Fibroblast of skin of right biceps (primary cell): ENCODE measurements at places on chromosomes 7 and 10.

DNA sequence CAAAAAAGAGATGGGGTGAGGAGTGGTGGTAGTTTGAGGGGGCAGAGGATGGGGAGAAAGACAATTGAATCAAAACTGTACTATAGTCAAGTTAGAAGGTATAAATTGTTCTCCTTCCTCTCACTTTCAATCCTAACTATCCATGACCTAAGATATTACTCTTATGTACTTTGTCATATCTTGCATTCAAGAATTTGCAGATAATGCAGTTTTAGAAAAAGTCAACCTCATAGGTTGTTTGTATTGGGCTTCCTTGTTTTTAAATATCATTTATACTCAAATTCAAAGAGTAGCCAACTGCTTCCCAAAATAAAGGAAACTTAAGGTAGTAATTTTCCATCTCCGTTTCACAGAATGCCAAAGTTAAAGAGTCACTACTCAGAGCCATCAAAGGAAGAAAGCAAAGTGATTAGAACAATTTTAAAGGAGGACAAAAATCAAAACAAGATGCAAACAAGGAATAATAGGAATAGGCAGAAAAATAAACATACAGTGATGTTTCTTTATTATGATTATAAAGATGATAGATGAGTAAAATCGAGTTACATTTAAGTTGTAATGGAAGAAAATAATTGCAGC, 32.7 kb downstream of the MET start:
- DNase-seq: no peak

DNA sequence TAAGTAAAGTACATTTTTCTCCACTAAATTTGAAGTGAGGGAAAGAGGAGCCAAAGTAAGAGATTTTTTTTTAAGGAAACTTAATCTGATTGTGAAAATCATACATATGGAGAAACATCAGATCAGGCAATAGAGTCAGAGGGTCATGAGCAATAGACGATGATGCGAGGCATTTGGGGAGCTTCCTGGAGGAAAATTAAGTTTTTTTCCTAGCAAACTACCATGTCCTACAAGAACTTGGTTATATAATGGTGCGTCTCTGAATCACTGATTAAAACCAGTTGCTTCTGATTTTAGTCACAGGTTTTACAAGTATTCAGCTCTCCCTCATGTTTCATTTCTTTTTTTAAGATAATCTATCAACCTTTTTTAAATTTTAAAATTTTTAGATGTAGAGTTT, 52.1 kb upstream of the MTURN start:
- peak; percentile 20 for DNase-seq

DNA sequence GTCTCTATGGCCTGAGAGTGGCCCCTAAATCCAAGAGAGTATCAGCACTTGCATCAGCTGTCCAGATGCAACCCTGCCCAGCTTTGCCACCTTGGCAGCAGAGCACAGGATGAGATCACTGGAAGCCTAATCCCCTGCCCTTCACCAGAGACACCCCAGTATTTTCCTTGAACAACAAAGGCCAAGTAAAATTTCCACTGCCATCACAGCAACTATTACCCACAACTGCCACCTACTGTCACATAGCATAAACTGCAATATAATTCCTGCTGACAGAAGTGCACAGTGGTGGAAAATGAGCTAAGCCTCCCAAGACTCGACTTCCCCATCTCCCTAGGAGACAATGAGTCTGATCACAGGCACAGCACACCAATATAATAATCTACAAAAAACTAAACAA, 462.8 kb upstream of the ZWINT start:
- no peak for DNase-seq

DNA sequence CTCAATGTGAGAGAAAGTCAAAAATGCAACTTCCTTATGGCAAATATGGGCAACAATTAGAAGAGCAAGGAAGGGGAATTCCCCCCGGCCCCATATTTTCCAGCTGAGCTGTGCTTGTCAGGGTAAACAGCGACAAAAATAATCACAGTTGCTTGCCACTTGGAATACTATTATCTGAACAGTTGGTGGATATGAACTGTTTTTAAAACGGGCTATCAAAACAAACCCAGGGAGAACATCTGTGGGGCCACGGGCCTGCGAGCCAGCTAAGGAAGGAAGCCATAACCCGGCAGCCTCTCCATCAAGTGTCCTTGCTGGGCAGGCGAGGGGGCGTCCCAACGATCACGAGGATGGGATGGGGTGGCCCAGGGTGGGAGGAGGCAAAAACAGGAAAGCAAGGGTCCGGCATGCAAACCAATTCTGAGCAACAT, 228.4 kb downstream of the ARHGAP12 start:
- DNase-seq: peak; percentile 25

GRCh38 chr10:42519761-42520460, 118.5 kb downstream of the ZNF33B start:
- no peak for DNase-seq

- DNase-seq: no peak
These were observed 348.9 kb downstream of the PTPRN2 start for GRCh38 chr7:158238616-158239289.

GRCh38 chr7:141271451-141271850, 197.6 kb downstream of the TMEM178B start:
- DNase-seq: no peak

GRCh38 chr7:14988941-14989340, 86.4 kb upstream of the DGKB start:
- peak; percentile 35 for DNase-seq

- no peak for DNase-seq
These were observed 85.3 kb downstream of the VOPP1 start for GRCh38 chr7:55486991-55487390.

- DNase-seq: no peak
These were observed 809.0 kb downstream of the NRG3 start for GRCh38 chr10:82683945-82684344.

- no peak for DNase-seq
These were observed 2.5 kb upstream of the WDR86 start for GRCh38 chr7:151412318-151412717.

GRCh38 chr7:82345886-82346285, 97.7 kb downstream of the CACNA2D1 start:
- DNase-seq: no peak
